ENCODE measurements at places on chromosomes 5 and 9.

DNA sequence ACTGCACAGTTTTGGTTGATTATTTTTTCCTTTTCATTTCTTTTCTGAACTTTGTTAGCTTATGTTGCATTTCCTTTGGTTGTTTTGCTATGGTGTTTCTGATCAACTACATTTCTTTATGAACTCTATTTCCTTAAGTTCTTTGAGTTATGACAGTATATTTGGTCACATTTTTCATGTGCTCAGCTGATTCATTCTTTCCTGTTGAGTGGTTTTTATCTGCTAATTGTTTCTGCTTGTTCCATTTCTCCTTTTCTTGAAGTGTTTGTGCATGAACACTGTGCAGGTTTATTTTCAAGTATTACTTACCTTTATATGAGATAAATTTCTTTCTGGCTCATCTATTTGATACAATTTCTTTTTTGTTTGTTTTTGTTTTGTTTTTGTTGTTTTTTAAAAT lies 50.9 kb upstream of the MACIR start:
- no peak for DNase-seq

DNA sequence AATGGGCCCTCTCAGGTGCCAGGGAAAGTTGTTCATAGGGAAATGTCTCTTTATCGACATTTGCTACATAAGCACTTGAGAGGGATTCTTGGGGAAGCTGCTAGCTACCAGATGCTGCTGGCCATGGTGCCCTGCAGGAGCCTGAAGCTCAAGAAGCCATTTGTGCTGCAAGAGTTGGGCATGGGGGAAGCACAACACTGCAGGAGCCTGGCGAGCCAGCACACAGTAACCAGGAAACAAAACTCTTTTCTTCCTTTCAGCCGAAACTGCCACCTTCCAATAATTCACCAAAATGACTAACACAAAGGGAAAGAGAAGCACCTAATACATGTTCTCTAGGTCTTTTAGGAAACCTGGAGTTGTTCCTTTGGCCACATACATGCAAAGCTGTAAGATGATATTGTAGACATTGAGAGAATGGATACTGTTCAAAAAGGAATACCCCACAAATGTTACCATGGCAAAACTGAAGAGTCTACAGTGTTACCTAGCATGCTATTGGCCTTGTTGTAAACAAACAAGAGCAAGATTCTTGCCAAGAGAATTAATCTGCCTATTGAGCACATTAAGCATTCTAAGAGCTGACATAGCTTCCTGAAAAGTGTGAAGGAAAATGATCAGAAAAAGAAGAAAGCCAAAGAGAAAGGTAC lies 26.1 kb upstream of the LARP1 start:
- no peak for DNase-seq

- DNase-seq: no peak
Observed at GRCh38 chr9:130913599-130914416, 17.2 kb upstream of the QRFP start.

DNA sequence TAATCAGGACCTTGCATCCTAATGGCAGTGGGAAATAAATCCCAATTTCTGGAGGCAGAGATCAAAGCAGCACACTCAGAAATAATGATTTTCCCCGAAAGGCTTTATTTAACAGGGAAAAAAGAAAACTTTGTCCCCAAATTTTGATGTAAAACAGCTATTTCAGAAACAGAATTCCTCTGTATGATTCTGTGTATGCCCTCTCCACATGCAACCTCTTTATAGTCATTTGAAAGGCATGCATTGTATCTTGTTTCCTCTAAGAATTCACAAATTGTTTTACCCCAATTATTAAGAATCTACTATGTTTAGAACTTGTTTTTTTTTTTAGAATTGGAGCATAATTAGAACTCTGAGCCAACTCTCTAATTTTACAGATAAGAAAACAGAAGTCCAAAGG lies 2.7 kb upstream of the PTAR1 start:
- DNase-seq: no peak

DNA sequence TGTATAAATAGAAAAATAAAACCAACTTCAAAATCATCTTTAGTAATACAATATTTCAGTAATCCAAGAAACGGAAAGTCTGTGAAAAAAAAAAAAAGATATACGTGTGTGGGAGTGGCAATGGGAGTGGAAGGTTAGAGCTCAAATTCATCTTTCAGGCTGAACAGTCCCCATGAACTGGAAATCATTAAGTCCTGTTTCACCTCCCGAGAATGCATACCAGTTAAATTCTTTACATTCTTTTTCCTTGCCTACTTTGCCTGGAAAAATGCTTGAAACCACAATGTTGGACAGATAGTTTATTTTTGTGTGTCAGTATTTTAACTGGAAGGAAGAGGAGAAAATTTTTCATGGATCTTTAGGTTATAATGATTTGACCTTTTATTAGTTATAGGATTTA lies 166.8 kb downstream of the MUSK start:
- no peak for DNase-seq

- no peak for DNase-seq
Observed at GRCh38 chr9:32423371-32423770, 38.9 kb downstream of the ACO1 start.

DNA sequence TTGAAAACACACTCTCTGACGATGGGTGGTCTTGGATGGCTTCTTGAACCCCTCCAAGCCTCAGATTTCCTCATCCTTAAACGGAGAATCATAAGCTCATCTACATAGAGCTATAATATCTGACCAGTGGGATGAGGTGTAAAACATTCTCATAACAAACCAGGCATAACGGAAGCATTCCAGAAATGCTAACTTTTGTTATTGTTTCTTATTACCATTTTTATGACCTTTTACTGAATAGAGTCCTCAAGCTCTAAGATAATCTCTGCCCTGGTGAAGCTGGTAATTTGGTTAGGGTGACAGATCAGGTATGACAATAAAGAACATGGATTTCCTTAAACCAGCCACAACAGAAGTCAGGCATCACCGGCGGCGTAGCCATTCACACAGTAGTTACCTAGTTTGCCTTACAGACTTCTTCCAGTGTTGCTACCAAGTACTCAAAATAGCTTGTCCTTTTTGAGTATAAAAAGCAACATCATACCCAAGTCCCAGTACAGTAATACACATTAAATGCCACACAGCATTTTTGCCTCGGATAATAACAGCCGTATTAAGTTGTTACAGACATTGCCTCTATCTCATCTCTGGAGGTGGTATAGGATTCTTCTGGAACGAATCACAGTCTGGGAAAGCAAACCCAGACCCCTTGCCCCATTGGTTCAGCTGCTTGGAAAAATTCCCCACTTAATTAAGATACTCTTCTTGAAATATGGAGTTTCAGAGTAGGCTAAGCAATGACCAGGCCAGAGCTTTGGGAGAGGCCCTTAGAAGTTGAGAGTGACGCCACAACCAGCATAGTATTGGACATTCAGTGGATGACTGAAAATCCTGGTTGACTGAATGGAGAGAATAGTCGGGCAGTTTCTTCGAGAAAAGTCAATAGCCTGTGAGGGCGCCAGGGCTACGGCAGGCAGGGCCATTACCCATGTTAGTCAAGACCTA lies 252.5 kb downstream of the SLIT3 start:
- DNase-seq: no peak

DNA sequence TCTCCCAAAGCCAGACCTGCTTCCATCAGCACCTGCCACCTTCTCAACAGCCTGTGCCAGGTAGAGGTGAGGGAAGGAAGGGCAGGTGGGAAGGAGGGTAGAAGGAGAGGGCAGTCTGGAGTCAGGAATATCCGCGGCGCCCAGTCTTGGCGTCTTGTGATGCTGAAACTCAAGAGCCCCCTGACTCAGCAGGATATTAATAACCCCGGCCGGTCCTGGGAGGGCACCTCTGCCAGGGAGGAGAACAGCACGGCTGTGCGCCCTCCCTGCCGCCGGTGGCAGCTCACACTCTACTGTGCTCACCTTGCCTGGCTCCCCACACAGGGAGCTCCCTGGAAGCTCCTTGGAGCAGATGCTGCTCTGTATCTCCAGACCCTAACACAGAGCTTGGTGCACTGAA lies 11.6 kb upstream of the NTNG2 start:
- DNase-seq: no peak

DNA sequence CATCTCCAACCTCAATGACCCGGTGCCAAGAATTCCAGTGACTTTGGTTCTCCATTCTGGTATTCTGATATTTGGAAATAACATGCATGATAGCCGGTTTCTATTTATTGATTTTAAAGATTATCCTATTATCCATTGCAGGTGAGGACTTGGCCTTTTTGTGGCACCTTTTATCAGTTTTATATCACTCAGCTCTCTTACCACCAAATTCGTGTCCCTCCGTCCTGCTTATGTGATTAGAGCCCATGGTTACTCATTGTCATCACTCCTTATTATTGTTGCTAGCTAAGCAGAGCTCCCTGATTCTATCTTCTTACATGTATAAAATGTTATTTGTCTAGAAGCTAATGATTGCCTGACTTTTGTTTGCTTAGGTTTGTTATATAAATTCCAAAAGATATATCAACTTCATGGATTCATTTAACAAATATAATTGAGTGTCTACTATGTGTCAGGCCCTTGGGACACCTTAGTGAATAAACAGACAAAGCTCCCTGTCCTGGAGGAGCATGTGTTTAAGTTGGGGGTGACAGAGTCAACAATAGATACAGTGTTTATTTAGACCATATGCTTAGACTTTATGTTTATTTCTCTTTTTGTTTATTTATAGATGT lies 138.2 kb downstream of the ADAMTS16 start:
- DNase-seq: no peak

DNA sequence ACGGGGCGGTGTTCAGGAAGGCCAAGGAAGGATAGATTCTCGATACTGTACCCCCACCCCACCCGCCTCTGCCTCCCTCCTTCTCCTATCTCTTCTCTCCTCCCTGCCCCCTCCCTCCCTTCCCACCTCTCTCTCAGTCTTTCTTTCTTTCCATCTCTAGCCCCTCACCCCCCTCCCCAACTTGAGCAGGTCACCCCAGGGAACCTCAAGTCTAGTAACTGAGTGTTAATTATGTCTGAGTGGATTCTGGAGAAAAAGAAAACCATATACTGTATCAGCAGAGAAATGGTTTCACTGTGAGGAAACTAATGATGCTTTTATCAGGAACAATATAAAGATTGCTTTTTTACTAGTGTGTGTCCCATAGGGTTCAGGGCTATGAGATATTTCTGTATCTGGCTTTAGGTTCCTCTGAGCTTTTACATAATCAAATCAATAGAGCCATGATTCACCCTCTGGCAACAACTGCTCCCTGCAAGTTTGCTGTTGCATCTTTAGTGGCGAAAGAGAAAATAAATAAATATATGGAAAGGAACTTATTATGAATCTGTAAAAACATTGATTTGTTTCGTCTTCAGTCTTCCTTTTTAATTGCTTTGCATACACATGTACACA lies 639.7 kb downstream of the CCDC171 start:
- DNase-seq: no peak

DNA sequence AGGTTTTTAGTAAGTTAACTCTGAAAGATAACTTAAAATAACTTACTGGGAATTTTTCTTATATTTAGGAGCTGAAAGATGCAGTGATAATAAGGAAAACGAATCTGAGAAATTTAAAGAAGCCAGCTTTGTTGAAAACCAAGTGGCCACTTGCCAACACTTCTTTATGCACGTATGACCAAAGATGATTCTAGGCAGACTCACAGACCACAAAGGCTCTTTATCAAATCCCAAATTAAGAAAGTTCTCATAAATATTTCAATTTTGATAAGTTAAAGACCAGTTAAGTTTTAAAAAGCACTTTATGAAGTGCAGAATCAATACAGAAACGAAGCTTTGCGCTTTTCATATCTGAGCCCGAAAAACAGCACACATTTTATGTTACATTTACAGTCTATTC lies 1.5 kb downstream of the AFF4 start:
- no peak for DNase-seq

GRCh38 chr9:85723215-85723614 lies 18.5 kb downstream of the AGTPBP1 start:
- DNase-seq: no peak

- DNase-seq: no peak
Observed at GRCh38 chr5:2320611-2321010, 430.9 kb downstream of the IRX2 start.

DNA sequence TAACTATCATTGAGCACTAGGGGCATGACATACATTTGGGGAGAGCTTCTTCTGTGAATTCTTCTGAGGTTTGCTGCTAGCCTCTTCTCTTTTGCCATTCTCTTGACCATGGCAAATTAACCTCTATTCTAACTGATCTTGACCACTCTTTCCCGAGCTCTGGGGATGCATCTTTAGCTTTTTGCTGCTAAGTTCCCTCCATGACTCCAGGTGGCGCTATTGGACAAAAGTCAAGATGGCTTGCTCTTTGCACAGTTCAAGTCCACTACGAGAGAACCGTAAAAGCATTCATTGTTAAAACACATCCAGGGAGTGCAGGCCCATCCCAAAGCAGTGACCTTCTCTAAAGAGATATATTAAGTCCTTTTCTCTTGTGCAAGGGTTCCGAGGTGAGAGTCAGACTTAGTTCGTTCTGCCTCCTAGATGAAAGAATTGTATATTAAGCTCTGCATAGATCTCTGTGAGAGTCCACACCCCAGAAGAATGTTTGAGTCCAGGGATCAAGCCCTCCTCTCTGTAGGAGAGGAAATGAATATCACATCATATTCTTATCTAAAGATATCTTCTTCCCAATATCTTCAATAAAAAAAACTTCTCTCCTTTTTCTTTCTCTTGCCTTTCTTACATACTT lies 1152.9 kb upstream of the CDH6 start:
- DNase-seq: peak; percentile 16
